Activated CD4-positive, alpha-beta T cell treated with anti-CD3 and anti-CD28 coated beads for 4 hours (primary cell): ENCODE measurements at places on chromosomes 16 and 17.

GRCh38 chr16:6111390-6111789 lies 1013.8 kb upstream of the EEF2KMT start:
- DNase-seq = no peak

GRCh38 chr17:39325528-39326240 lies 75.7 kb downstream of the FBXL20 start:
- DNase-seq = no peak

DNA sequence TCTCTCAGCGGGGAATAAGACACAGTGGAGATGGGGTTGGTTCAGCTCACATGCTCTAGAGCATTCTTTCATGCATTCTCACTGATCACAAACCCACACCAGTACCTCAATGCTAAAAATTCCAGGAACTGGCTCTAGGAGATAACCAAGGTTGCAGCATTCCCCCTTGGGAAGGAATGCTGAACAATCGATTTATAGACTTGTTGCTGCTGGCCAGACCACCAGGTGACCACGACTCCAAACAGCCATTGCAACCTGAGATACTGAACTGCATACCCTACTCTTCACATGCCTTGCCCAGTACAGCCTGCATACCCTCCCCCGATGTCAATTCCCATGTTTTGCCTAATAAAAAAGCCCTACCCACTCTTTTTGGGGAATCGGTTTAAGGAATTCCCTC lies 75.1 kb upstream of the GPRC5B start:
- DNase-seq = no peak

DNA sequence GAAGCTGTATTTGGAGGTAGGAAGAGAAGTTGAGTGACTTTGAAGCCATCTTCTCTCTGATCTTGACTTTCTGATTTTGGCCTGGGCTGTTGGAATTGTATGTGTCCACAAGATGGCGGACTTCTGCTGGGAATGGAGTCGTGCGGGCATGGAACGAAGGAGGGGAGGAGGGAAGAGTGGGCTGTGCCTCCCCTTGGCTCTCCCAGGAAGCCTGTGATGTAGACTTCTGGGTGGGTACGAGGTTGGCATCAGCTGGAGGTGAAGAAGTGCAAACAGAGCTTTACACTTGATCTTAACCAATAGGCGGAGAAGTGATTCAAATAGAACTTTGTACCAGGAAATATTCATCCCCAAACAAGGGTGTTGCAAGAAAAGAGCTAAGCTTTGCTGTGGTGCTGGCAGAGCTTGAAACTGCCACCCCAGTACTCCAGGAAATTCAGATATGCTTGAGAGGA lies 7.4 kb upstream of the TMEM220 start:
- DNase-seq = no peak

DNA sequence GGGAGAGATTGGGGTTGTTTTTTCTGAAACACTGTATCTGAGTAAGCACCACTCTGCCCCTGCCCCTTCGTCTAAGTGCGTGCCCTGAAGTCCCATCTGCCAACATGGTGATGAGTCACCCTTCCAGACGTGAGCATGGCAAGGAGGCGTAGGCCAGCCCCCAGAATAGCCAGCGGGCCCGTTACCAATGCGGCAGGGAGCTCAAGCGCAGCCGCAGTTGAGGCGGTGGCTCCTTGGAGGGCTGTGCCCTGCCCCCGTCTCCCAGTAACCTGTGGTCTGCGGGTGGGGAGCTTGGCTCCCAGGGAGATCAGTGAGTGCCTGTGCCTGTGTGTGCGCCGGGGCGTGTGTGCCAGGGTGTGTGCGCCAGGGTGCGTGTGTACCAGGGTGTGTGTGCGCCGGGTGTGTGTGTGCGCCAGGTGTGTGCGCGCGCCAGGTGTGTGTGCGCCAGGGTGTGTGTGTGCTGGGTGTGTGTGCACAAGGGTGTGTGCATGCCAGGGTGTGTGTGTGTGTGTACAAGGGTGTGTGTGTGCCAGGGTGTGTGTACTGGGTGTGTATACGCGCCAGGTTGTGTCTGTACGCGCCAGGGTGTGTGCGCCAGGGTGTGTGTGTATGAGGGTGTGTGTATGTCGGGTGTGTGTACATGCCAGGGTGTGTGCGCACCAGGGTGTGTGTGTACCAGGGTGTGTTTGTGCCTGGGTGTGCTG lies 98.6 kb upstream of the CHMP6 start:
- peak; percentile 50 for DNase-seq

DNA sequence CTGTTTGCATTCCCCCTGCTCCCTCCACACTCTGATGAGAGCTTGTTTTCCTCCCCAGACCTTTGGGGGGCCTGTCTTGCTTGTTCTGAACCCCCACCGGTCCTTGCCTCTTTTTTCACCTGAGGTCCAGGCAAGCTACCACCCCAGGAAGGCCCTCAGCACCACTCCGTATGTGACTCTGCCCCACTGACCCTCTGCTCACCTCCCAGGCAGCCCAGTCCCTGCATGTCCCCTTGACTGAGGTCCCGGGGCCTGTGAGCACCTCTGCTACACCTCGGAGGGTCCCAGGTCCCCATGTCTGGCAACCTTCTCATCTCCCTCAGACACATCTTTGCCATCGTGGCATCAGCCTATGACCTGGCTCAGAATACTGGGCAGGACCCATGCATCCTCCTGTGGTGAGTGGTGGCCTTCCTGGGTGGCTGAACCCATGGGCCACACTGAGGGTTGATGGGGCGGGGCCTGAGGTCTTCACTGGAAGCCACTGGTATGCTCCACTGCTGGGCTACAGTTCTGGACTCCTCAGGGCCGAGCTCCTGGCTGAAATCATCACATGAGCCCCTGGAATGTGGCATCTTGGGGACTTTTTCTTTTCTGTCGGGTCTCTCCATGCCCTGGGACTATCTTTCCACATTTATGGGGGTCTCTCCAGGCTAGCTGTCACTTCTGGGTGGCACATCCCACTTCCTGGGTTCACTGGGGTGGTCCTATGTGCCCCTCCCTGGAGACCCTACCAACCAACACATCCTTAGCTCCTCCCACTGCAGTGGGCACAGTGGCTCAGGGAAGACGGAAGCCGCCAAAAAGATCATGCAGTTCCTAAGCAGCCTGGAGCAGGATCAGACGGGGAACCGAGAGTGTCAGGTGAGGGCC lies 3.5 kb downstream of the MYO15B start:
- DNase-seq = no peak

- DNase-seq = no peak
Observed at GRCh38 chr17:1050996-1051925, 54.3 kb downstream of the TIMM22 start.

GRCh38 chr16:87375426-87376135 lies 8.0 kb downstream of the FBXO31 start:
- DNase-seq = no peak

DNA sequence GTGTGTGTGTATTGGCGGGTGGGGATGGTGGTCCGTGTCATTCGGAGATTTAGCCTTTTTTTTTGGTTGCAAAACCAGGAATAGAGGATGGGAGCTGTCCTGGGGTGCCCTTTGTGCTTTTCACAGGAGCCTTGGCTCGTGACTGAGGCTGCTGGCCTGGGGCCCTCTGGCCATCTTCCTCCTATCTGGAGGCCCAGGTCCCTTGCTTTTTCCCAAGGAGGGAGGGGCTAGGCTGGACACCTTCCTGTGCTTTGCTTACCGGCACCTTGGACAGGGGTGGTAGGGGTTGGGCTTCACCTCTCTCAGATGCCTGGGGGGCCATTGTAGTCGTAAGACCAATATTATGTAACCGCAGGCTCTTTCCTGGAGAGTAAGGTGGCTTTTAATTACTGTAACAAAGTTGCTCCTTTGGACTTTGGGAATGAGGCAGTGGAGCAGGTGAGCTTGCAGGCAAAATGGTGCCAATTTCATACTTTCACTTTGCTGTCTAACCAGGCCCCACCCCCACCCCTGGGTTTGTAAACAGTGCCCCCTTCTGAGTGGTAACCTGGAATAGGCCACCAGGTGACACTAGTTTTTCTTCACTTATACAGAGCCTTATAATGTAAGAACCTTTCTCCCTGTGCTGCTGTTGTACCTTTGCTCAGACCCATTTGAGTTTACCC lies 1.2 kb downstream of the DYNLL2 start:
- DNase-seq = peak; percentile 67

DNA sequence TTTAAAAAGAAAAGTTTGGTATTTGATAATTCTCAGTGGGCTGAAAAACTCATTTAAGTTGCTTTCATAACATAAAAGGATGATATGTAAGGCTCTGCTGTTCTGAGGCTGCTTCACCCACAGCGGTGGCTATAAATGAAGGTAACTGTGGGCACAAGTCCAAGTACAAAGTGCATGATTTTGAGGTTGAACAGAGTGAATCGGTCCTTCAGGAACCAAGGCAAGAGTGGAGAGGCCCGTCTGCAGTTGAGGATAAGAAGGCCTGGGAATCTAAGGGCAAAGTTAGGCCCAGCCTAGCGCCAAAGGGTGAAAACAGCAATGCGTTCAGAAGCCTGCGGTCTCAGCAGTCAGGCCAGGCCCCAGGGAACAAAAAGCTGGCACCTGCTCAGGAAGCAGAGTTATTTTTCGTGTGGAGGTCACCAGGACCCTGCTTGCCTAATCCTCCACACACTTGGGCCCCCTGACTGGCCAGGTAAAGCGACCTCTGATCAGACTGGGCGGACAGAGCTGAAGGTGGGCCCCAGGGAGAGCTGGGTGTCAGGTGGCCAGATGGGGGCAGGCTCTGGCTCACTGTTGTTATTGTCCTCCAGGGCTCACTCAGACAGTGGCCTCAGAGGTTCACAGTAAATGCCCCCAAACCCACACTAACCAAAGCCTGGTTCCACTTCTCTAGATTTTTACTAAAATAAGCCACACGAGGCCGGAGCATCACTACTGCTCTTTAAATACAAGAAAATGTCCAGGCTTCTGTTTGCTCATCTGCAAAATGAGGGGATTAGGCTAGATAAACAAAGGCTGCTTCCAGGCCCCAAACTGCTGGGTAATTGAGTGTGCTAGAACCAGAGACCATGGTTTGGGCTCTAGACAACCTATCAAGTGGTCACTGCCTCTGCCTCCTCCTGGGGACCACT lies 46.5 kb downstream of the TEX2 start:
- DNase-seq = no peak

DNA sequence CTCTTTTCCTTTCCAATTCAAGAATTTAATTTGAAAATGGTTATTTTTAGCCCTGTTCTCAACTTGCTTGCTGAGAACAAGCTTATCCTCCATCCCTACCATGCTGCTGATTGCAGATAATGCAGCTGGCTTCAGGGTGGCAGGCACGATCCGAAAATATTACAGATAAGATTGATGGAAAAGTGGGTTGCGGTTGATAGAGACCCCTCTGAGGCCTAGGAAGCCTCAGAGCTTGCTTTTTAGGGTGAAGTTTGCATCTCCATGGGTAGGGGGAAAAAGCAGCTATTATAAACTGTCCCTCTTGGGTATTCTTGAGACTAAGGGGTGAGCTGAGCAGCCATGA lies 116.5 kb upstream of the GOT2 start:
- no peak for DNase-seq
